ENCODE measurements at places on chromosomes 3 and 15. TPM values are rescaled to one million over a fixed set of nuclear protein-coding genes. Genes with fewer than 3 reads are reported as not detected.

DNA sequence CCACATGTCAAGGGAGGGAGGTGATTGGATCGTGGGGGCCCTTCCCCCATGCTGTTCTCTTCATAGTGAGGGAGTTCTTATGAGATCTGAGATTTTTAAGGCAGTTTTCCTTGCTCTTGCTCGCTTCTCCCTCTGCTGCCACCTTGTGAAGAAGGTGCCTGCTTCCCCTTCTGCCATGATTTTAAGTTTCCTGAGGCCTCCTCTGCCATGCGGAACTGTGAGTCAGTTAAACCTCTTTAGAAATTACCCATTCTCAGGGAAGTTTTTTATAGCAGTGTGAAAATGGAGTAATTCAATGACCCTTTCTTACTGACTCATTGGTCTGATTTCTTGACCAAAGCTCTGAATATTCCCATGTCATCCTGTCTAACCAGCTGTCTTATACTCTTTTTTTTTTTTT, 484.4 kb upstream of the TPRG1 start:
- no peak overlapping the region for H3K4me3 ChIP-seq
- H3K27me3 ChIP-seq: no peaks in the 10 kb centered on the region
- H3K36me3 ChIP-seq: peaks cover 3% of the 10 kb centered on the region
- H3K27ac ChIP-seq: no peak overlapping the region
- DNase-seq: no peak
- H3K4me1 ChIP-seq: peaks cover 17% of the 10 kb centered on the region

DNA sequence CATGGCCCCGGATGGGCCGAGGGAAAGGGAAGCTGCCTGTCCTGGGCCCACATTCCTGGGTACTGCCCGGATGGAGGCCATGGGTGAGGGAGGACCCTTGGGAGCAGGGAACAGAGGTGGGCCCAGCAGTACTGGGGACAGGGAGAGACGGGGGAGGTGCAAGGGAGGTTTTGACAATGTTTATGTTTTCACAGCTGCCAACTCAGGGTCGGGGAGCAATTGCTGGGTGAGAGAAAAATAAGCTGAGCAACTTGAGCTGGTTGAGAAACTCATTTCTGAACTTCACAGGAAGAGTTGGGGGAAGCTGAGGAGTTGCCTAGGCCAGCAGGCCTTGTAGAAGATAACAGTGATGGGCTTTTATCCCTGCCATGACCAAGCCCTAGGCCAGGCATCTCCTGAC, 11.1 kb upstream of the TSPAN3 start:
- H3K27ac ChIP-seq: no peak overlapping the region
- no peak overlapping the region for H3K4me3 ChIP-seq
- H3K36me3 ChIP-seq: no peaks in the 10 kb centered on the region
- peaks cover 5% of the 10 kb centered on the region for H3K4me1 ChIP-seq
- no peaks in the 10 kb centered on the region for H3K27me3 ChIP-seq

DNA sequence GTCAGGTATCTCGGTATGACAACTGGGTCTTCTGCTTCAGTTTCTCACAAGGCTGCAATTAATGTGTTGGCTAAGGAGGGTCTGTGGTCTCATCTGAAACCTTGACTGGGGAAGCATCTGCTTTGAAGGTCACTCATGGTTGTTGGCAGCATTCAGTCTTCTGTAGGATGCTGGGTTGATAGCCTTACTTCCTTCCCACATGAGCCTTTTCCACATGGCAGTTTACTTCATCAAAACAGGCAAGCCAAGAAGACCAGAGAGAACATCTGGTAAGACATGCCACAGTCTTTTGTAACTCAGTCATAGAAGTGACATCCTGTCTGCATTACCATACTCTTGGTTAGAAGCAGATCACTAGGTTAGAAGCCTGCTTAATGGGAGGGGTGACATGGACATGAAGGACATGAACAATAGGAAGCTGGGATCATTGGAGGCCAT, 49.5 kb downstream of the CMC1 start:
- no peak for DNase-seq
- no peak overlapping the region for H3K27ac ChIP-seq
- H3K27me3 ChIP-seq: no peaks in the 10 kb centered on the region
- no peak overlapping the region for H3K4me3 ChIP-seq
- peaks cover 3% of the 10 kb centered on the region for H3K36me3 ChIP-seq

GRCh38 chr3:13690636-13691035, 141.7 kb downstream of the FBLN2 start:
- peaks cover 8% of the 10 kb centered on the region for H3K4me1 ChIP-seq
- H3K27me3 ChIP-seq: peaks cover 23% of the 10 kb centered on the region
- no peaks in the 10 kb centered on the region for H3K36me3 ChIP-seq
- no peak overlapping the region for H3K4me3 ChIP-seq
- no peak overlapping the region for H3K27ac ChIP-seq
- no peak for DNase-seq

GRCh38 chr3:31390466-31390865, 142.3 kb upstream of the STT3B start:
- peaks cover 20% of the 10 kb centered on the region for H3K4me1 ChIP-seq
- no peak overlapping the region for H3K27ac ChIP-seq
- H3K4me3 ChIP-seq: peak overlapping the region; percentile 29
- H3K27me3 ChIP-seq: no peaks in the 10 kb centered on the region
- DNase-seq: no peak
- peaks cover 4% of the 10 kb centered on the region for H3K36me3 ChIP-seq

DNA sequence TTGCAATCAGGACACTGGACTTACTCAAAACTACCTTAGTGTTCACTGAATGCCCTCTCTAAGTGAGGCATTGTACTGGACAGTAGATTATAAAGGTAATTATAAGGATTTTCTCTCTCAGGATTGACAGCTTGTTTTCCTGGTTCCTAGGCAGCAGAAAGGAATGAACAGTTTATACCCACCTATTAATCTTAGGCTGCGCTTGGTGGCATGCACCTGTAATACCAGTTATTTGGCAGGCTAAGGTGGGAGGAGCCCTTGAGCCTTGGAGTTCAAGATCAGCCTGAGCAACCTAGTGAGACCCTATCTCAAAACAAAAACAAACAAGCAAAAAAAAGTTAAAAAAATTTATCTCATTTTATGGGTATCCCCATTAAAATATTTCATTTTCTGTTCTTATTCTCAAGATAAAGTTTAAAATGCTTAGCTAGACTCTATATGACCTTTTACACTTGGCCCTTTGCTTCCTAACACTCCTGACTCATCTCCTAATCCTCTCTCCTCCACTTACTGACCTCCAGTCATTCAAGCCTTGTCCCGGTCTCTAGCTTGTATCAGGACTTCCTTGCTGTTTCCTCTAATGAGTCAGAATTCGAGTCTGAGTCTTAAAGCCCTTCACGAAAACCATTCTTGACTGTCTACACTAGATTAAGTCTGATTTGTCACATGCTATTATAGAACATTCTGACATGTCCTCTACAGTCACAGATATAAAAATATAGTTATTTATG, 348.6 kb downstream of the NLGN1 start:
- H3K36me3 ChIP-seq: no peaks in the 10 kb centered on the region
- DNase-seq: no peak
- no peak overlapping the region for H3K4me3 ChIP-seq
- no peak overlapping the region for H3K27ac ChIP-seq

GRCh38 chr3:183653209-183654064, 18.0 kb downstream of the KLHL24 start:
- H3K27ac ChIP-seq: no peak overlapping the region
- no peaks in the 10 kb centered on the region for H3K4me1 ChIP-seq
- H3K4me3 ChIP-seq: no peak overlapping the region
- H3K27me3 ChIP-seq: no peaks in the 10 kb centered on the region

GRCh38 chr3:20147361-20147760, 38.6 kb downstream of the SGO1 start:
- no peak overlapping the region for H3K27ac ChIP-seq
- peaks cover 21% of the 10 kb centered on the region for H3K4me1 ChIP-seq
- no peak overlapping the region for H3K4me3 ChIP-seq
- H3K36me3 ChIP-seq: peaks cover 12% of the 10 kb centered on the region
- DNase-seq: no peak
- no peaks in the 10 kb centered on the region for H3K27me3 ChIP-seq

DNA sequence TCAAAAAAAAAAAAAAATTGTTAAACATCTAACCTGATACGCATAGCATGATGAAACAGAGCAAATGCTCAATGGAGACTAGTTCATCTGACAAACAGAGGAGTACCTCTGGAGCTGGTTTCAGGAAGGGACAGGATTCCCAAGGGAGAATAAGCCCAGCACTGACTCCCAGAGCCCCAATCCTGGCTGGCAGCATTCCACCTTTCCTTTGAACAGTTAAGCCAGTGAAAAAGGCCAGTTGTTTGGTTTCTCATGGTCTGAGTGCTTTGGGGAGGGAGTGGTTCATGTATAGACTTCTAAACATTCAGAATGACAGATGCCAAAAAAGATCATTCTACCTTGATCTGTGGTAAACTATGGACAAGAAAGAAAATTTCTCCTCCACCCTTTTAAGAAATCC, 277.9 kb upstream of the RARB start:
- DNase-seq: no peak
- no peak overlapping the region for H3K27ac ChIP-seq
- H3K4me1 ChIP-seq: peaks cover 21% of the 10 kb centered on the region
- H3K4me3 ChIP-seq: no peak overlapping the region
- H3K27me3 ChIP-seq: no peaks in the 10 kb centered on the region

DNA sequence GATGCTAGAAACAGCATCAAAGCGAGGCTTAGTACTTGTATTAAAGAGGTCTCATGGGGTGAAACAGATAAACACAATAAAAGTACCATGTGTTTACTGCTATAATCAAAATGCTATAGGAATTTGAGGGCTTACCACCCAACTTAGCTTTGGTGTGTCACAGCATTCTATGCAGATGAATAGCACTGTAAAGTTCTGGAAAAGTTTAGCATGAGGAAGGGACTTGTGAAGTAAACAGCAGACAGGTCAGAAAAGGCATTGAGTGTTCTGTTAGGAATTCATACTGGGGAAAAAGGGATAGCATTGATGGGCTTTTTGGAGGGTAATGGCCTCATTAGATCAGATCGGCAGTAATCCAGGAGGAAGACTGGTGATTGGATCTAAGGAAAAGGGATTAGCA, 505.3 kb downstream of the NLGN1 start:
- H3K4me1 ChIP-seq: peaks cover 6% of the 10 kb centered on the region
- H3K4me3 ChIP-seq: no peak overlapping the region
- no peaks in the 10 kb centered on the region for H3K27me3 ChIP-seq
- no peak for DNase-seq
- H3K27ac ChIP-seq: no peak overlapping the region

GRCh38 chr15:75349851-75350588, 3.2 kb downstream of the NEIL1 start:
- H3K36me3 ChIP-seq: no peaks in the 10 kb centered on the region
- peak overlapping the region; percentile 58 for H3K4me3 ChIP-seq
- DNase-seq: no peak
- H3K27ac ChIP-seq: no peak overlapping the region

DNA sequence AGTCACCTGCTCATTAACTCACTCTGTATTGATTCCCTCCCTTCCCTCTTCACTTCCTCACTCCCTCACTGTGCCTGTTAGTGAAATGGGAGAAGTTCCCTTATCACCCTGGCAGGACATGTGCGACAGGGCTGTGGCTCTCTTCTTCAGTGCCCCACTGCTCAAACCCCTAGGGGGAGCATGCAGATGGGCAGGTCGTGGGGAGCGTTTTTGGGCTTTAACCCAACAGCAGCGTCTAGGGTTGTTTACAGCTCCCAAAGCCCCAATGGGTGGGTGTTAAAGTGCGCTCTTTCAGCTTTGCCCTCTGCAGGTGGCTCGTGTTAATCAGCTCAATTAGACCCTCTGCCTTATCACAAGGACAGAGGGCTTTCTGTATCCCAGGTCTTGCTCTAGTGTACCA, 447.8 kb upstream of the PROK2 start:
- H3K4me1 ChIP-seq: peaks cover 6% of the 10 kb centered on the region
- H3K36me3 ChIP-seq: no peaks in the 10 kb centered on the region
- H3K27ac ChIP-seq: no peak overlapping the region
- peaks cover 23% of the 10 kb centered on the region for H3K27me3 ChIP-seq
- H3K4me3 ChIP-seq: no peak overlapping the region
- no peak for DNase-seq

GRCh38 chr15:100988857-100989256, 69.7 kb downstream of the LRRK1 start:
- no peak overlapping the region for H3K4me3 ChIP-seq
- no peaks in the 10 kb centered on the region for H3K36me3 ChIP-seq
- H3K27me3 ChIP-seq: peaks cover 10% of the 10 kb centered on the region
- H3K4me1 ChIP-seq: peaks cover 8% of the 10 kb centered on the region

DNA sequence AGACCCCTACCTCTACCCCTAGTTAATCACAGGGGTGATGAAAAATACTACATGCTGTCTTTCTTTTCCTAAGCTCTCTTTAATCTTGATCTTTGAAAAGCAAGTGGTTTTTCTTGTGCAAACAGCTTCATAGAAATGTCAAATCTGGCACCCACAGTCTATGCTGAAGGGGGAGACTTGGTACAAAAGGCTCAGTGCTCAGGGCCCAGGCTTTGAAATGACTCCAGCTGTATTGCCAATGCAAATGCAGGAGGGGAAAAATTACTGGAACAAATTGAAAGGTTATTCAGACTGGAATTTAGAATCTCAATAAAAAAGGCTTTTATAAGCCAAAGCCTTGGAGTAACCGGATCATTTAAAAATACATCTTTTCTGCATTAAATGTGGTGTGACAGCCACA, 223.9 kb downstream of the LRTM1 start:
- no peaks in the 10 kb centered on the region for H3K27me3 ChIP-seq
- H3K27ac ChIP-seq: no peak overlapping the region

DNA sequence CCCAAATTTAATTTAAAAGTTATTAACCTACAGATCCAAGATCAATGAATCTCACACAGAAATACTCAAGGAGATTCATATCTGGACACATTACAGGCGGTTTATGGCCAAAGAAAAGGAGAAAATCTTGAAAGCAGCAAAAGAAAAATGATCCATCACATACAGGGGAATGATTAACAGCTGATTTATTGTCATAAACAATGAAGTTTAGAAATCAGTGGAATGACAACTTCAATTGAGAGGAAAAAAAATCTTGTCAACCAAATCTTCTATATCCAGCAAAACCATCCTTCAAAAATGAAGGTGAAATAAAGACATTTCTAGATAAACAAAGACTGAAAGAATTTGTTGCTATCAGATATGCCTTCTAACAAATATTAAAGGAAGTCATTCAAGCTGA, 156.2 kb upstream of the SEMA6D start:
- DNase-seq: no peak
- H3K36me3 ChIP-seq: no peaks in the 10 kb centered on the region
- no peaks in the 10 kb centered on the region for H3K27me3 ChIP-seq
- peaks cover 8% of the 10 kb centered on the region for H3K4me1 ChIP-seq

- no peak overlapping the region for H3K27ac ChIP-seq
- H3K36me3 ChIP-seq: peaks cover 4% of the 10 kb centered on the region
- peaks cover 8% of the 10 kb centered on the region for H3K4me1 ChIP-seq
- DNase-seq: no peak
- peak overlapping the region; percentile 72 for H3K4me3 ChIP-seq
Measured at GRCh38 chr3:126985132-126985985, 2.4 kb downstream of the PLXNA1 start.

GRCh38 chr3:16883723-16884083, 1.1 kb upstream of the PLCL2 start:
- H3K4me1 ChIP-seq: peaks cover 32% of the 10 kb centered on the region
- DNase-seq: no peak
- H3K27ac ChIP-seq: peak overlapping the region; percentile 4

The JAGN1 gene
- 40.4 TPM for total RNA-seq

The CCDC33 gene
- total RNA-seq: 5.0 TPM

The SH2D7 gene
- total RNA-seq: not detected

The CCDC191 gene
- 8.4 TPM for total RNA-seq

The PLSCR2 gene
- not detected for total RNA-seq

The CMTM7 gene
- total RNA-seq: 8.2 TPM

The KLHL24 gene
- total RNA-seq: 86.4 TPM
